ENCODE measurements at places on chromosomes 13 and 19. TPM values are rescaled to one million over a fixed set of nuclear protein-coding genes. Genes with fewer than 3 reads are reported as not detected.

ZNF865 gene
- not detected for polyA plus RNA-seq

CLDN10 gene
- not detected for polyA plus RNA-seq

OR4F17 gene
- polyA plus RNA-seq, result not detected

PTPRH gene
- polyA plus RNA-seq, result not detected

LRRC63 gene
- 0.23 TPM for polyA plus RNA-seq

IRGC gene
- polyA plus RNA-seq, result not detected

FCHO1 gene
- 11.2 TPM for polyA plus RNA-seq

ZNF558 gene
- 6.0 TPM for polyA plus RNA-seq

ETV2 gene
- 0.47 TPM for polyA plus RNA-seq

CPT1C gene
- 0.54 TPM for polyA plus RNA-seq

SLC7A10 gene
- polyA plus RNA-seq, result not detected

ZNF724 gene
- polyA plus RNA-seq, result 2.6 TPM

ZNF540 gene
- polyA plus RNA-seq, result 9.0 TPM

LGALS7 gene
- polyA plus RNA-seq, result not detected

KLK5 gene
- polyA plus RNA-seq, result not detected

FBXO27 gene
- 0.17 TPM for polyA plus RNA-seq

SLC17A7 gene
- not detected for polyA plus RNA-seq

RAB20 gene
- 3.3 TPM for polyA plus RNA-seq

FBXO17 gene
- polyA plus RNA-seq, result not detected

CALR3 gene
- polyA plus RNA-seq, result not detected

ZMYM2 gene
- polyA plus RNA-seq, result 8.4 TPM

CELF5 gene
- not detected for polyA plus RNA-seq

NDUFA11 gene
- 374 TPM for polyA plus RNA-seq

SEMA6B gene
- not detected for polyA plus RNA-seq

RAB11B gene
- 53.9 TPM for polyA plus RNA-seq

C19orf81 gene
- polyA plus RNA-seq, result 1.2 TPM

PGLYRP1 gene
- polyA plus RNA-seq, result not detected

FGF21 gene
- polyA plus RNA-seq, result not detected

PRMT1 gene
- 150 TPM for polyA plus RNA-seq

SPINT2 gene
- 158 TPM for polyA plus RNA-seq

C19orf85 gene
- polyA plus RNA-seq, result not detected

FAM124A gene
- not detected for polyA plus RNA-seq

RFPL4A gene
- polyA plus RNA-seq, result not detected

CGB3 gene
- polyA plus RNA-seq, result not detected

KMT2B gene
- polyA plus RNA-seq, result 0.83 TPM

CEACAM7 gene
- polyA plus RNA-seq, result not detected

ZNF677 gene
- polyA plus RNA-seq, result 31.2 TPM

NAT14 gene
- 8.8 TPM for polyA plus RNA-seq

CCNA1 gene
- polyA plus RNA-seq, result not detected

TMED1 gene
- polyA plus RNA-seq, result 25.0 TPM

RXFP2 gene
- polyA plus RNA-seq, result not detected

RFXAP gene
- 3.3 TPM for polyA plus RNA-seq

FAM216B gene
- polyA plus RNA-seq, result not detected

ZNF28 gene
- polyA plus RNA-seq, result 8.9 TPM

C5AR2 gene
- not detected for polyA plus RNA-seq

ZNF570 gene
- 4.1 TPM for polyA plus RNA-seq

LILRA1 gene
- not detected for polyA plus RNA-seq

CLIP3 gene
- 1.4 TPM for polyA plus RNA-seq

NCCRP1 gene
- polyA plus RNA-seq, result not detected

CGB7 gene
- not detected for polyA plus RNA-seq
